NCI-H526 treated with DMSO at 0.1 percent for 48 hours (cell line): ENCODE measurements at places on chromosomes 2 and 18.

DNA sequence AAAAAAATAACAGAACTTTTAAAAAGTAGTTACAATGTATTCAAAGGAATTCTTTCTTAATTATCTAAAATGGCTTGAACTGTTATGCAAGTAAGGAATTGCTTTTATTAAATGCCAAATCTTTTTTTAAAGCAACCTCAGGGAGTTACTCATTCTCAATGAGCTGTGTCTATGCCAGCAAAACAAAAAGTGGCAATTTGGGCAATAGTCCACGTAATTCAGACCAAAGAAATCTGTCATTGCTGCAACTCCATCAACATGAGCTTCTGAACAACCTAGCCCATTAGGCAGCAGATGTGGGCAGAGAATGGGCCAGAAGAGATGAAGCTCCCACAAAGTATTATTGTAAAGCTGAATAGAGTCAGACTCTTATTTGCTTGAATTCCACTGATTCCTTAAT lies 118.4 kb downstream of the ALK start:
- DNase-seq: no peak

DNA sequence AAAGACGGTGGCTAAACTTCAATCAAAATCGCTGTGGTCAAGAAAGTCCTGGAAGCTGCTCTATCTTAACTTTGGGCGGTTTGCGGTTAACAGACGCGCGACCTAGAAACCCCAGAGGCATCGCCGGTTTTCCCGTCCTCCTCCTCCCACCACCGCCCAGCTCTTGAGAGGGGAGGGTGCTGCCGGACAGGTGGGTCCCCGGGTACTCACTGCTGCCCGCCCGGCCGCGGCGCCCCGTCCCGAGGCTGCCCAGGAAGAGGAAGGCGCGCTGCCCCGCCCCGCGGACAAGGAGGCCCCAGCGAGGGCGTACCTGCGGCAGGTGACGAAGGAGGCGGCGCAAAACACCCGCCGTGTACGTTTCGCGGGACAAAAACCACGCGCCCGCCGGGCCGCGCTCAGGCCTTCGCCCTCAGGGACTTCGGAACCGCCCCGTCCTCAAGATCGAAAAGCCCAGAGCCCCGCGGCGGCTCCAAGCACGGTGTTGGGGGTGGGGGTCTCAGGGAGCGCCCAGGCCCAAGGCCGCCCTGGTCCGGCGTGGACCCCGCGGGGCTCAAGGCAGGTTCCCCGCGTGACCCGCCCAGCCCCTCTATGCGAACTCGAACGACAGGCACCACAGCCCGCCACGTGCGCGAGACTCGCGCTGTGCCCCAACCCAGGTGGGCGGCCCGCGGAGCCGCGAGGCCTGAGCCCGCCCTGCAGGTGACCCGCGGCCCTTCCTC lies at the start of gene SH3YL1:
Gene SH3YL1, minus strand, starts transcription at position 259 of the 719 bp plus-strand sequence. Its CDS starts 48 bp downstream, at position 211.
- DNase-seq: peak; percentile 32

GRCh38 chr2:39530411-39530866 lies 93.4 kb upstream of the MAP4K3 start:
- no peak for DNase-seq

- DNase-seq: no peak
These were observed 138.4 kb downstream of the OTX1 start for GRCh38 chr2:63189026-63189425.

DNA sequence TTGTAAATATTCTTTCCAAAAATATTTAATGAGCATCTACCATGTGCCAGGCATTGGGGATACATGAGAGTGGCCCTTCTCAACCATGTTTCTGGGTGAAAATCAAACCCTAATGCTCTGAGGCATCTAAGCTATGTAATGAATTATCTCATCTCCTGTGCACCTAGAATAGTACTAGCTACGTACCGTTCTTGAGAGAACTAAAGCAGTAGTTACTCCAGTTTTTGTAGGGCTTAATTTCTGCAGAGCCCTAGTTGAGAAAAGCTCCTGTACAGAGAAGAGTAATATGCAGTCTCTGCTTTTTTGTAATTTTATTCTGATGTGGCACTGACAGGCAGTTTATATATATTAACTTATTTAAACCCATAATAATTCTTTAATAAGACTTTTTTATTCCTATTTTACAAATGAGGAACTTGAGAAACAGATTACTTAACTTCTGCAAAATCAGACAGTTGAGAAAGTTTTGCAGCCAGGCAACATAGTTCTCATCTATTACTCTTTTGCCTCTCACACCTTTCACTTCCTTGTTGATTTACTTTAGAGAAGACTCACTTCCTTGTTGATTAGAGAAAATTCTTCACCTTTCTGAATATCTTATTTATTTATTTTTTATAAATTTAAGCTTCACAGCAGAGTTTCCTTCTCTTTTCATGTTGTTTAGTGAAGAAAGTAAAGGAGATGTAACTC lies 3.1 kb downstream of the SPOPL start:
- no peak for DNase-seq

DNA sequence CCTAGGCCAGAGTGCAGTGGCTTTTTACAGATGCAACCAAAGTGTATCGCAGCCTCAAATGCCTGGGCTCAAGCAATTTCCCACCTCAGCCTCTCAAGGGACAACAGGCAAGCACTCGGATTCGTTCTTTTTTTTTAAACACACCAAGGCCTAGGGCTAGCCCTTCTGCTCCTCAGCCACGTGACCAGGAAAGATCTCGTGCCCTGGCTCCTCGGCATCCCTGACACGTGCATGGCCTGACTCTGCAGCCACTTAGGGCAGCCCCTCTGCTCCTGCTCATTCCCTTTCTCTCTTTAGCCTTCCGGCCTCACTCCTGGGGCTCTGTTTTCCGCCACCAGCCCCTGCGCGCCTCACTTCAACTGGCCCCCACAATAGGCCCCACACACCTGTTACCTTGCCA lies 18.4 kb downstream of the FAM178B start:
- no peak for DNase-seq

DNA sequence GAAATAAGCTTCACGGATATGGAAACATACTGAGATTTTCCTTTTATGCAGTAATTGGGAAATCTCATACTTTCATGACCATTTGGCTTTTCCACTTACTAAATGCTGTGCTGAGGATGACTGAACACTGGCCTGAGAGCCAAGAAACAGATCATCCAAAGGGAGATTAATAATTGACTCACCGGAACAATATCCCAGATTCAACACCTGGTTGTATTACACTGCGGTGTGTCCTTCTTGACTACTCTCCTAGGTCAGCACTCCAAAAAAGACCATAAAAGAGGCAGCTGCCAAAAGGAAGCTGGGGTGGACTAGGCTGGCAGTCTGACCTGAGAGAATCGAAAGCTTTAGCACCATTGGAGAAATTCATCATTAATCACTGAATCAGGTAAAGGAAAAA lies 469.1 kb downstream of the CBLN2 start:
- no peak for DNase-seq

- DNase-seq: no peak
These were observed 101.2 kb downstream of the ZNF407 start for GRCh38 chr18:74698881-74699280.

DNA sequence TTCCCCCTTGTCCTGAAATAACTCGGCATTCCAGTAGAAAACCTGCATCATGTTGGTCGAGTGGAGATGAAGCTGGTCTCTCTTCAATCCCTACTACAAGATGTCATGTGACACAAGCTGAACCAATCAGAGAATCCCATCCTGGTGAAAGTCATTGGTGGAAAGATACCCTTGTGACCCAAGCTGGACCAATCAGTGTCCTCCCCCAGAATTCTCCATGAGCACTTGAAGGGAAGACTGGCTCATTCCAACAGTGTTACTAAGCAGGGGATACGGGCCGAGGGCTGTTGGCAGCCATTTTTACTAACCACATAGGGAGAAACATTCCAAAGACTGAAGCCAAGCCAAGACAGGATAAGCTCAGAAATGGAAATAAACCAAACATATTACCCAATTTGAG lies 298.3 kb downstream of the ICOS start:
- no peak for DNase-seq

DNA sequence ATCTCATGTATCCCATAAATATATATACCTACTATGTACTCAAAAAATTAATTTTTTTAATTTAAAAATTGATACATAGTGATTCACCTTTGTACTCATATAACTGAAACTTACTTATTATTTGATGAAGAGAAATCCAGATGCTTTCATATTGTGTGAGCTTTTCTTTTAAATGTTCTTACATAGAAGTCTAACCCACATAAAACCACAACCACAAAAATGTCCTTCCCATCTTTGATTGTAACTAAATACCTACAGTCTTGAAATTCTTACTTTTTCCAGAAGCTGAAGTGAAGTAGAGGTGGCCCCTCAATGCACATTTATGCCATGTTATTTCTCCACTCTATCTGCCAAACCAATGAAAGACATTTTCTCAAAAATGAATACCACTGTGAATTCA lies 117.9 kb upstream of the COL5A2 start:
- DNase-seq: no peak

DNA sequence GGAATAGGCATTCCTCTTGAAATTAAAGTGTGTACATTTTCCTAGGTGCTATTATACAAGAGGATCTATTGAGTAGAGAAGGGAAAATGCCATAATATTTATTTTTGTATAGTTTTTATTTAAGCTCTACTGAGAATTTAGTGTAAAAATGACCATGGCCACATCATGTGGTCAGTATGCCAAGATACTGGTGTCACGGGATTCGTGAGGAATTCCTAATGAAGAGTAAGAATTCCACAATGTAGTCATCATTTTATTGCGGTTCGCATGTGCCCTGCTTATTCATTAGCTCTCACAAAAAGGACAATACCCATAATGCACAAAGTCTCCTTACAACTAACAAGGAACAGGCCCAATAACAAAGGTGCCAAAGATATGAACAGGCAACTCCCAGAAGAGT lies 39.3 kb upstream of the PARD3B start:
- no peak for DNase-seq

- DNase-seq: no peak
These were observed 32.0 kb upstream of the GRHL1 start for GRCh38 chr2:9919512-9919911.

DNA sequence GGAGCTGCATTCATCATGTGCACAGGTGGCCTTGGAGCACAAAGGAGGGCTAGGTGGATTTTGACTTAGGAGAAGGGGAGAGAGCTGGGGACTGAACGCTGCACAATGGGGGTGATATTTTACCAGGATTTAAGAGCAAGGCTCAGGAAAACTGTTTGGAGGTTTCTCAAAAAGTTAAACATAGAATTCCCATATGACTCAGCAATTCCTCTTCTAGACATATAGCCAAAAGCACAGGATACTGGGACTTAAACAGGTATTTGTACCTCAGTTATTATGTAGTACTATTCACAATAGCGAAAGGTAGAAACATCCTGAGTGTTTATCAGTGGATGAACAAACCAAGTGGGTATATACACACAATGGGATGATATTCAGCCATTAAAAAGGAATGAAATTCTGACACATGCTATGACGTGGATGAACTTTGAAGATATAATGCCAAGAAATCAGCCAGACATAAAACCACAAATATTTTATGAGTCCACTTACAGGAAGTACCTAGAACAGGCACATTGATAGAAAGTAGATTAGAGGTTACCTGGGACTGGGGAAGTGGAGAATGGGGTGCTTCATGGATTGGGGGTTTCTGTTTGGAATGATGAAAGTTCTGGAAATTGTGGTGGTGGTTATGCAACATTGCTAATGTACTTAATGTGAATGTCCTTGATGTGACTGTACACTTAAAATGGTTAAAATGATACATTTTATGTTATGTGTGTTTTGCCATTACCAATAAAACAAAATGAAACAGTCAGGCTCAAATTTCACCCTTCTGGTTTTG lies 216.9 kb downstream of the HAUS1 start:
- DNase-seq: no peak

DNA sequence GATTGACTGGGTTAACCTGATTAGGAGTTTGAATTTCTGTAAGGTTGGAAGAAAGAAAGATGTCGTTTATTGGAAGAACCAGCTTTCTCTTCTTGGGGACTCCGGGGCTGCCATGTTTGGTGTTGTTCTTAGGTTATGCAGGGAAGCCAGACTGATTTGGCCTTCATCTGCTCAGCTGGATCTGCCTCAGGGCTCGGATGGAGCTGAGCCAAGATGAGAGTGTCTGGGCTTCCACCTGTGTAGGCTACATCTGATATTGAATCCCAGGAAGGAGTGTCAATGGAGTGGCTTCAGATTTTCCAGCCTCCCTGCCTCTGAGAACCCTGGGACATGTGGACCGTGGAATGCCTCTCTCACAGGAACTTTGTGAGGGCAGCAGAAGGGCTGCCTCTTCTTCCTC lies 126.1 kb downstream of the WDSUB1 start:
- DNase-seq: no peak

DNA sequence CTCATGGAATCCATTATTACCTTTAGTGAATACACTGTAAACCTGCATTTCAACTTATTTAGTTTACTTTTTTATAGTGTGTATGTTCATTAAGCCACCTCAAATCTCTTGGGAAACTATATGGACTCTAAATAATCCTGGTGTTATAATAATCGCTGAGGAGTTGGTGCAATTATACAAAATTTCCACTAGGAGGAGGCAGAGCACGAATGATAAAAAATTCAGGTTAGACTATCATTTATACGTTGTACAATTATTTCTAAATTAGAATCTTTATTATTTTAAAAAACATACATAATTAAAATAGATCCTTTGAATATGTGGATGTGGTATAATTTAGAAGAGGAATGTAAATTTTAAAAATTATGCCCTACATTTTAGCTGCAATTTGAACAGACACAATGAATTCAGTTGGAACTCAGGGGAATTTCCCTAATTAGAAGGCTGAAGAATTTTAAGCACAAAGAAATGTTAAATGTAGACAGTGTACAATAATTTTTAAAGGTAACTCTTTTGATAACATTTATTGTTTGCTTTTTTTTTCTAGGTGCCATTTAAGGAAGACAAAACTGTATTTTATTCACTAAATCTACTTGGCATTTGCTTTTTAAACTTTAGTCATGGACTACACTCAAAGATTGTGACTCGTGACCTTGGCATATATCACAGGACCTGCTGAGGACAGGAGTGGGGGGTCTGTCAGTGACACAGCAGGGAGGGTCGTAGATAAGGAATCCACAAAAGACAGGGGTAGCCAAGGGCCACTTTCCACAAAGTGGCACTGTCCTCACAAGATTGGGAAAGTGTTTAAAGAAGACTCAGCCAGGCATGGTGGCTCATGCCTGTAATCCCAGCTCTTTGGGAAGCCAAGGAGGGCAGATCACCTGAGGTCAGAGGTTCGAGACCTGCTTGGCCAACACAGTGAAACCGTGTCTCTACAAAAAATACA lies 45.5 kb downstream of the RAB12 start:
- peak; percentile 1 for DNase-seq

DNA sequence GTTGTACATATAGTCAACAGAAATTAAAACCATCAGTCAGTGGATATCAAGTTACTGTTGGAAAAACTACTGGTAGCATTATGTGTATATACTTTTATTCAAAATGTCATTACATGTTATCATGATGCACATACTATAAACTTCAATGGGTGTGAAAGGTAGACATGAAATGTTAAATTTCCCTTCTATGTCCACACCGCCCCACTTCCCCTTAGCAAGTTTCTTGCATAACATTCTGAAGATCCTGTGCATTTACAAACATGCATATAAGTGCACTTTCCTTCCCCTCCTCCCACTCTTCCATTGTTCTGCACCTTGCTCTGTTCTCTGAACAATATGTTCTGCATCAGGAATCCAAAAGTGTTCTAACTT lies 16.6 kb upstream of the HK2 start:
- no peak for DNase-seq
